ENCODE measurements at places on chromosomes 2 and 18. TPM values are rescaled to one million over a fixed set of nuclear protein-coding genes. Genes with fewer than 3 reads are reported as not detected.

- no peak for DNase-seq
These were observed 236.1 kb upstream of the MEIS1 start for GRCh38 chr2:66198873-66199272.

DNA sequence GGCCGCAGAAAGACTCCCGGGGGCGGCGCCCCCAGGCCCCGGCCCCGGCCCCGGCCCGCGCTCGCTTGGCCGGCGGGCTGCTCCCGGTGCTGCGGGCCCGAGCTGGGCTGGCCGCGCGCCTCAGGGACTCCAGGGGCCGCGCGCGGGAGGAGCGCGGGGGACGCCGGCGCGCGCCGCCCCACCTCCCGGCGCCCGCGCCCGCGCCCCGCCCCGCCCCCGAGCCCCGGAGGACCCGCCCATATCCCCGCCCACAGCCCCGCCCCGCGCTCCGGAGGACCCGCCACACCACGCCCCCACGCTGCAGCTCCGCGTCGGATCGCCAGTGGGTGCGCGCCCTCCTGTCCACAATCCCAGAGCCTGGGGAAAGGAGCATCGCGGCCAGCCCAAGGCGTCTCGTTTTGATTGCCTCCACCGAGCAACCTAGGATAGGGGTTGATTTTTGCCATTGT lies at the start of gene PARD6G:
TSS of gene PARD6G (minus strand) at position 122 of the 449 bp plus-strand sequence. CDS start 166 bp downstream, outside the sequence.
- DNase-seq = peak; percentile 68

GRCh38 chr18:46946656-46947282 lies 29.4 kb downstream of the KATNAL2 start:
- peak; percentile 95 for DNase-seq

DNA sequence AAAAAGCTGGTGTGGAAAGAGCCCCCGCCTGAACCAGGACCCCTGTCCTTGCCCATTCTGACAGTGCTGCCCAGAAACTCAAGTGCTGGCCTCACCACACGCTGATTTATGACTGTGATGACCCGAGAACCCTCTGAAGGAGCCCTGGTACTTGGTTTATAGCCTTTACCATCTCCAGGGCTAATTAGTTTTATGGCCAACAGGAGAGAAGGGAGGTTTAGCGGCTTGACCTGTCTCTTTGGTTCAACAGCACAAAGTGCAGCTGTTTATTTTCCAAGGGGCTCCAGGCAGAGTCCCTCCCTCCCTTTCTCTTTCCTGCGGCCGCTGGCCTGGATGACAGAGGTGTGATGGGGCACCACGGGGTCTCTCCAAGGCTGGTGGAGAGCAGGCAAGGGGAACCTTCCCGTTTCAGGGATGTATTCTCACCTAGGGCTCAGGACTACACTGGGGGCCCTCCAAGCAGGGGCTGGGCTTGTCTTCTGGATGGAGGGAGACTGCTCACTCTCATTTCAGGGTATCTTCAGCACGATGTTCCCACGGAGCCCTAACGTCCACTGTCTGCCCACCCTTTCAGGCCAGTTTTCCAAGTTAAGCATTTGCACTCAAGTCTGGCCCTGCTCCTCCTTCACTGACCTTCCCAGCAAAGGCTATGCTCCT lies 174.2 kb upstream of the GLI2 start:
- DNase-seq = no peak

- no peak for DNase-seq
These were observed 9.1 kb downstream of the AGXT start for GRCh38 chr2:240877460-240878340.

DNA sequence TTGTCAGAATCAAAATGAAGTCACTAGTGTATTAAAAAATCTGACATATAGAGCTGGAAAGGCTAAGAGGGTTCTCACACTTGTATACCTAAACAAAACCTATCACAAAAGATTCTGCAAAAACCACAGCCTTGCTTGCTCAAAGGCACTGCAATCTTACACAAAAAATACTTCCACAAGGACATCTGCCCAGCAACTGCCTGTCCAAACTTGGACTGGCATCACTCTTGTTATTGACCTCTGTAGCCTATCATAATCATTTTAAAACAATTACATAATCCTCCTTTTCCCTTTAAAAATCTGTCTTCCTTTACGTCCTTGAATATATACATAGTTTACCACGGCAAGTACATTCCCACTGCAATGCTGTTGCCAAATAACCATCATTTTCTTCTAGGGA lies 19.9 kb downstream of the CHMP3 start:
- DNase-seq = no peak

GRCh38 chr2:226953206-226953605 lies 117.4 kb downstream of the RHBDD1 start:
- DNase-seq = no peak

- no peak for DNase-seq
These were observed 17.8 kb upstream of the SULT1C2 start for GRCh38 chr2:108270768-108271506.

GRCh38 chr2:241553512-241553830 lies 5.1 kb upstream of the BOK start:
- DNase-seq = no peak

CACNB4 gene
- total RNA-seq = 1.4 TPM

ATP6V1C2 gene
- total RNA-seq = 1.2 TPM

ATP6V1B1 gene
- not detected for total RNA-seq

IL1RL2 gene
- total RNA-seq = not detected

TUBA4B gene
- not detected for total RNA-seq

ACMSD gene
- not detected for total RNA-seq

KCMF1 gene
- 110 TPM for total RNA-seq

AKAIN1 gene
- total RNA-seq = not detected

DNAJC27 gene
- 4.6 TPM for total RNA-seq

UPP2 gene
- total RNA-seq = not detected
